ENCODE measurements at places on chromosomes 7 and 10.

- peak; percentile 33 for DNase-seq
Observed at GRCh38 chr7:25216837-25217236, 11.4 kb downstream of the NPVF start.

- no peak for DNase-seq
Observed at GRCh38 chr7:135537905-135538304, 19.8 kb upstream of the NUP205 start.

DNA sequence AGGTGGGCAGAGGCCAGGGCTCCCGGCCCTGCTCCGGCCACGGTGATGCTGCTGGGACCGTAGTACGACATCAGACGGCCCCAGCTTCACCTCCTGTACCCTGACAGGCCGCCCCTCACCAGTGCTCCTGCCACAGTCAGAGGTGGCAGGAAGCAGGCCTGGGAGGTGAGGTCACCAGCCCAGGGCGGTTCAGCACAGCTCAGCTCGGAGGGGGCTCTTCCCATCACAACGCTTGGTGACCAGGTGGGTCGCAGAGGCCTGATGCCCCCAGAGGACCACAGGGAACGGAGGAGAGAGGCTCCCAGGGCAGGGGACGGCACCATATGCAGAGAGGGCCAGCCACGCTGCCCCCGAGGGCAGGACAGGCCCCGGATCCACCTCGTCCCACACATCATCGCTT lies 8.8 kb downstream of the MICALL2 start:
- DNase-seq = no peak

GRCh38 chr7:64879086-64879730 lies 23.9 kb upstream of the ZNF273 start:
- DNase-seq = peak; percentile 12

- DNase-seq = no peak
Observed at GRCh38 chr7:143399151-143399550, 9.5 kb downstream of the EPHA1 start.

GRCh38 chr7:91128683-91129348 lies 135.4 kb upstream of the FZD1 start:
- peak; percentile 8 for DNase-seq

DNA sequence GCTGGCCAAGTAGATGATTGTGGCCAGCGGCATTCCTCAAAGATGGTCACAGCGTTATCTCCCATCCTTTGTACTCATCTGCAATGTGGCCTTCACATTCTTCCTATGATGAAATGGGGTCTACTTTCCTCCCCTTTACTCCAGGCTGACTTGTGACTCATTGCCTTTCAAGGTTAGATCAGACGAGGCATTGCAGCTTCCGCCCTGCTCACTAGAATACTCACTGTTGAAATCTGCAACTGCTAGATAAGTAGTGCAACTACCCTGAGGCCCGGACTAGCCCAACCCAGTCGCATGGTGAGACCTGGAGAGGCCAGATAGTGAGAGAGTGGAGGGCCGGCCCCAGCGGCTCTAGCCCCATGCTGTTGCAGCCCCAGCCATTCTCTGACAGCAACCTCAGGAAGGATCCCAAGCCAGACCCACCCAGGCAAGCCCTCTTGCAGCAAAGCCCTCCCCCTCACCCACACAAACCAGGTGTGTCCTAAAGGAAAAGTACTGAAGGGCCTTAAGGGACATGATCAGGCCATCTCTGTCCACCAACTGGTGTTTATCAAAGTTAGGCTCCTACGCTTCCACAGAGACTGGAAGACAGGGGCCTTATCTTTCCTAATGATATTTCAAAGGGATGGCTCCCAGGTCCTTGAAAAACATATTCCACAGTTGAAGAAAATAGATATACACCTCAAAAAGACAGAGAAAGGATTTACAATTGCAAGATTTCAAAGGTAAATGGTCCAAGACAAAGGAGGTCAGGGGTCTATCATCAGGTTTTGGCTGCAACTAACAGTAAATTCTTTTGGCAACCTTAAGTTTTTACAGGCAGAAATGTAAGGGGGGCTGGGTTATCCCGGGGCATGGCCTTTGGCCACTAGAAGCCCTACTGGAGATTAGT lies 107.2 kb upstream of the TRIM24 start:
- no peak for DNase-seq

GRCh38 chr10:121608469-121609190 lies 10.4 kb upstream of the FGFR2 start:
- DNase-seq = peak; percentile 21
